ENCODE measurements at places on chromosomes 5 and 9. TPM values are rescaled to one million over a fixed set of nuclear protein-coding genes. Genes with fewer than 3 reads are reported as not detected.

LTC4S gene
- total RNA-seq: not detected

MARCHF3 gene
- 1.2 TPM for total RNA-seq

DRD1 gene
- 0.13 TPM for total RNA-seq

INSL6 gene
- total RNA-seq: not detected

CDH6 gene
- total RNA-seq: 0.09 TPM

TTC39B gene
- total RNA-seq: 1.4 TPM

ASPN gene
- total RNA-seq: not detected

CSF1R gene
- total RNA-seq: 0.22 TPM

LECT2 gene
- total RNA-seq: not detected

ZNF879 gene
- total RNA-seq: 0.74 TPM

PAIP2 gene
- 86.0 TPM for total RNA-seq

SCGB3A1 gene
- not detected for total RNA-seq

CDH18 gene
- not detected for total RNA-seq

HTR4 gene
- not detected for total RNA-seq

DOLPP1 gene
- 18.7 TPM for total RNA-seq

NUTM2G gene
- total RNA-seq: not detected

DMRTA1 gene
- 0.53 TPM for total RNA-seq

HEMGN gene
- total RNA-seq: not detected

KIF12 gene
- 2.0 TPM for total RNA-seq

PCDHGC4 gene
- total RNA-seq: not detected

CAMK2A gene
- 0.71 TPM for total RNA-seq

PCDHA3 gene
- 1.0 TPM for total RNA-seq

EFNA5 gene
- total RNA-seq: 20.5 TPM

RASEF gene
- 7.2 TPM for total RNA-seq

DBH gene
- not detected for total RNA-seq

SLC6A7 gene
- total RNA-seq: not detected

CDH12 gene
- not detected for total RNA-seq

ANKRD34B gene
- total RNA-seq: 0.17 TPM

CYSRT1 gene
- 4.6 TPM for total RNA-seq

TRPM6 gene
- total RNA-seq: 2.5 TPM

LRRC14B gene
- not detected for total RNA-seq

ACTBL2 gene
- 0.07 TPM for total RNA-seq

ANKHD1 gene
- 47.6 TPM for total RNA-seq

PGM5 gene
- total RNA-seq: not detected

FBP1 gene
- total RNA-seq: not detected

All from A549 treated with Hydrocortisone at 1 μM for 4 hours (cell line).